ENCODE measurements at places on chromosomes 5 and 9.

DNA sequence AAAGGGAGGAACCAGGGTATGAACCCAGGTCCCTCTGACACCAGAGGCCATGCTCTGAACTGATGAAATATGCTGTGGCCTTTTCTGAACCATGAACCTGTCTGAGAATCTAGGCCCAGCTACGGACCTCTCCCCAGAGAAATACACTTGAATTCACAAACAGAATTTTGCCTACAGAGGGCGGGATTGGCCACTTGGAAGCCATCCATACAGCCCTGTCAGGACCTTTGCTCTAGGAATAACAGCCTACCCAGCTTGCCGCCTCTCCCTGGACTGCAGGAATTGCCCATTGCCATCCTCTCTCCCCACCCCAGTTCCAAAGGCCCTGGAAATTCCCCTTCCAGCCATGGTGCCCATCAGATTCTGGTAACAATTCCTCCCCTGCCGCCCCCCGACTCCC, 26.6 kb downstream of the MORN5 start:
- no peak for DNase-seq

- DNase-seq: no peak
Measured at GRCh38 chr5:12322042-12322441, 417.8 kb upstream of the CTNND2 start.

- DNase-seq: no peak
Measured at GRCh38 chr5:138636398-138636944, 61.3 kb upstream of the HSPA9 start.

DNA sequence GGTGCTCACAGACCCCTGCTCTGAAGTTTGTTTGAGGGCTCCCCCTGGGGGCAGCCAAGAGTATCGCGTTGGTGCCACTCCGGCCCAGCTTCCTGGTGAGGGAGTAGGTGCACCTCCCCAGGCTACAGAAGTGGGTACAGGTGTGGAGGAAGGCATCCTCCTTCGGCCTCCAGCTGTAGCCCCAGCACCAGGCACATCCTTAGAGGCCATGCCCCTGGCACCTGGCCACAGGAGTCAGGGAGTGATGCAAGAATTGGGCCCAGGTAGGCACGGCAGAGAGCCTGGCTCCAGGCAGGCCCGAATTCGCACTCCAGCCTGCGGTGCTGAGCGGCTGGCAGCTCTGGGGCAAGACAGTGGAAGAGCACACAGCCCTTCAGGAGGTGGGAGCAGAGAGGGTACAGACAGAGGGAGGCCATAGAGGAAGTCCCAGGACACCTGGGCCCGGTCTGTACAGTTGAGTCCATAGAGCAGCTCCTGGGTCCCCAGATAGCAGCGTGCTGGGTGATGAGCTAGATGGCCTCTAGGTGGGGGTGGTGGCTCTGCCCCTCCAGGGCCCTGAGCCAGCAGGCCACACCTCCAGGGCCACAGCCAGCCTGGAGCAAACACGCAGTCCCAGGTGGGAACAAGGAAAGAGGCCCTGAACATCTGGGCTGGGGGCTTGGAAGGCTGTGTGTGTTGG, 2.4 kb downstream of the SAPCD2 start:
- DNase-seq: peak; percentile 65

DNA sequence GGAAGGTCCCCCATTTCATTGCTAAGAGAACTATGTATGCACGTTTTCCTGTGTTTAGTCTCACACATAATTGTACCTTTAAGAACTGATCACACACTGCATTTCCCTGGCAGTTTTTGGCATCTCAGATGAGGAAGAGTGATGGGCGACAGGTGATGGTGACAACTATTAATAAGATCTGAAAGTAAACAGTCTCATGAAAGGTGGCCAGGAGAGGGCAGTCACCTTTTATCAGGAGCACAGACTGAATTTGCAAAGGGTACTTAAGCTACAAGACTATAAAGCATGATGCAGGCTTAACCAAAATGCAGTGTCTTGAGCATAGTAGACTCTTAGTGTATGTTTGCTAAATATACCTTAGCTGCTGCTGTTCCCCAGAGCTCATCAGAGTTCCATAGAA, 91.5 kb downstream of the GHR start:
- DNase-seq: no peak

- DNase-seq: no peak
Measured at GRCh38 chr9:126684345-126684744, 70.6 kb downstream of the LMX1B start.

GRCh38 chr5:138983984-138984383, 108.8 kb upstream of the LRRTM2 start:
- DNase-seq: no peak

DNA sequence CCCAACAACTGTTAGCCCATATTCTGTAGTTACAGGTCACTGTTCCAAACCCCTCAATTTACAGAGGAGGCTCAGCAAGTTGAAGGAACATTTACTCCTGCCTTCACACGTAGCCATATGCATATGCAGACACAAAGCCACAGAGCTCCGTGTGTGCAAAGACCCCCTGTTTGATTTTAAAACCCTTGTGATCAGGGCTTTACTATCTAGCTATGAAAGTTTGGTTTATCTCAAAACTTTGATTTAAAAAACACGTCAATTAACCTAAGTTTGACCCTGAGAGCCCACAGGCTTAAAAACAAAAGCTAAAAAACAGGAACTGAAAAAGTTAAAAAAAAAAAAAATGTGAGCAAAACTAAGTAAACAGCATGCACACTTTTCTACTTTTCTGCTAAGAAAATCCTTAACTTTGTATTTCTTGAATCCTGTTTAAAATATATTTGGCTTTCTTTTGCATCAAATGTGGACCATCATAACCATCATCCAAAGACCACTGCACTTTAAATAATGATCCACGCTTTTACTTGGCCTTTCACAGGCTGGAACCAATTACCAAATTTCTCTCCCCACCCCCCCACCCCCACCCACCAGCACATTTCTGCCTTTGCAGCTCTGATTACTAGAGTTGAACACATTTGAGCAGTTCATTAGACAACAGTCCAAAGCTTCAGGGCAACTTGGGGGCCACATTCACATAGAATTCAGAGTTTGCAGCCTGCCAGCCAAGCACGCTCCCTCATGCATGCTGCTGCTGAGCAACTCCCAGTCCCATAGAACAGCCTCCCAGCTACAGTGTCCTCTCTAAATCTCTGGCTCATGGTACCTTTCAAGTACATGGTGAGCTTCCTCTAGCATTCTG, 128.8 kb upstream of the MAP3K1 start:
- no peak for DNase-seq

DNA sequence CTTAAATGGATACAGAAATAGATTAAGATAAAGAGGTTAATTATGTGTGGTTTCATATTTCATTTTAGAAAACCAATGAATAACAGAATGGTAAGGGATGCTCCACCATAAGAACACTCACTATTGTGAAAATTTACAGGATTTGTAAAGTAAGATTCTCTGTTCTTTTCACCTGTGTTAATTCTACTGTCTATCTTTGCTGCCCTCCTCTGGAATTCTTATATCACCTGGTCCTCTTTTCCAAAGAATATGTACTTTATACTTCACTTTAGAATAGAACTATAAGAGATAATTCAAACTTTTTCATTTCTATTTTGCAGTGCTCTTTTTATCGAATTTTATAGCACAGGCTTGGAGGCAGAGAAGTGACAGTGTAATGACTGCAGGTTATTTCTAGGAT, 213.4 kb downstream of the LURAP1L start:
- DNase-seq: no peak

- DNase-seq: no peak
Measured at GRCh38 chr5:1103505-1104326, 8.1 kb downstream of the SLC12A7 start.

DNA sequence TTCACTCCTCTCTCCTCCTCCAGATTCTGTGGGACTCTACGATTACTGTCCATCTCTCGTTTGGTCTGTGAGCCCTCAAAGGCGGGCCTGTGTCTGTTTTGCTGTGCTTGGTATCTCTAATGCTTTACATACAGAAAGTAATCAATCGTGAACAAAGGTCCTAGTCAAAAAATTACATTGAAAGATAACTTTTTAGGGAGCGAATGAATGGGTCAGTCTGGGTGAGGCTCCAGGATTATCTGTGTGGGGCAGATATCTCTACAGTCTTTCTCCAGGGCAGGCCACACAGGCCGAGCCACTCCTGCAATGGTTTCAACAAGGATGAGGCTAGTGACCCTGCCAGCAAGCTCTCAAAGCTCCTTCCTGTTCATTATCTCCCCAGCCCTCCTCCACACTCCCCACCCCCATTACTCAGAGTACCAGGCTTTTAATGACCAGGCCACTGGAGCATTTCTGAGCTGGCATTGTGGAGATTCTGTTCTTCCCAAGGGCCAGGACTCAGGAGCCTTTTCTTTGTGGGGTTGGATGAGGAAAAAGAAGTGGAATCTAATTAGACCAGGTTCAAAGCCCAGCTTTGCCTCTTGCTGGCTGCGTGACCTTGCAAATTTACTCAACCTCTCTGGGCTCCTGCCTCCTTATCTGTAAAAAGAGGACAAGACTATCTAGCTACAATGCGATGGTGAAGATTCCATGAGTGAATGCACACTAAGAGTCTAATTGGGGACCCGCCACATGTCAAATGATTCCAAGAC, 10.2 kb downstream of the CORO2A start:
- no peak for DNase-seq

DNA sequence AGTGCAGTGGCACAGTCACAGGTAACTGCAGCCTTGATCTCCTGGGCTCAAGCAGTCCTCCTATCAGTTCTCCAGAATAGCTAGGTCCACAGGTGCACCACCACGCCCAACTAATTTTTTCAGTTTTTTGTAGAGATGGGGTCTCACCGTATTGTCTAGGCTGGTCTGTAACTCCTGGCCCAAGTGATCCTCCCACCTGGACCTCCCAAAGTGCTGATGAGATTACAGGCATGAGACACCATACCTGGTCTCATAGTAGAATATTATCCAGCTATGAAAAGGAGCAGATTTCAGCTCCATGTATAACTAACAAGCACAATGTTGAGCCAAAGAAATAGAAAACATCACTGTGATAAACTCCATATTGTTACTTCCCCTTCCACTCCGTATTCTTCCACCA, 69.8 kb downstream of the FAM78A start:
- no peak for DNase-seq

DNA sequence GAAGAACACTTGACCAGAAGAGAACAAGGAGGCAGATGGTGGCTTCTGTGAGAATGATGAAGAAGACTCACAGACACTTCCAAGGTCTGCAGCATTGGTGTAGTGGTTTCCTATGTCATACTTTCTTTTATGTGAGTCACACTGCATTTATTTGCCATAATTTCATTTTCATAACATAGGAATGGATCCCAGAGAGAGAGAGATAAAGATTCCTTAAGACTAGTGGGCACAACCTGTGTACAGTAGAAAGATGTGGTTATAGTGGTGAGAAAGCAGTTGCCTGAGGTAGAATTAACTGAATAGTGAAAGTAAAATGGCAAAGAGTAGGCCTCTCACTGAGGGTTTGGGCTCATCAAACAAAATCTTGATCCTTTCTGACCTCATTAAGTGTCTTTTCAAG, 7.6 kb upstream of the CCDC152 start:
- no peak for DNase-seq

DNA sequence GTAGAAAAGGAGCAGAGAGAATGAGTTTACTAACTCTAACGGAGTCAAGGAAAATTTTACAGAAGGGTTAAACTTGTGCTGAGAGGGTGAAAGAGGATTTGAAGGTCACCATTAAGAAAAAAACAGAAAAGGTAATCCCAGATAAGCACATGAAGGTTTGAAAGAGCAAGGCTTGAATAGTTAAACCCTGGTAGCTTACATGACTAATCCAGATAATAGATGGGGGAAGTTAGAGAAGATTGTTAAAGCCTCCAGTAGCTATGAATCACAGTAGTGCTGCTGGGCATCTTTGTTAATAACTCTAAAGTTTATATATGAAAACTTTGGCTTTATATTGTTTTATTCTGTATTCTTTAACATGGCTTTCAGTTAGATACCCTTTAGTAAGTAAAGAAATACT, 354.5 kb upstream of the FTMT start:
- DNase-seq: no peak

- no peak for DNase-seq
Measured at GRCh38 chr9:123420592-123421111, 64.7 kb downstream of the CRB2 start.

DNA sequence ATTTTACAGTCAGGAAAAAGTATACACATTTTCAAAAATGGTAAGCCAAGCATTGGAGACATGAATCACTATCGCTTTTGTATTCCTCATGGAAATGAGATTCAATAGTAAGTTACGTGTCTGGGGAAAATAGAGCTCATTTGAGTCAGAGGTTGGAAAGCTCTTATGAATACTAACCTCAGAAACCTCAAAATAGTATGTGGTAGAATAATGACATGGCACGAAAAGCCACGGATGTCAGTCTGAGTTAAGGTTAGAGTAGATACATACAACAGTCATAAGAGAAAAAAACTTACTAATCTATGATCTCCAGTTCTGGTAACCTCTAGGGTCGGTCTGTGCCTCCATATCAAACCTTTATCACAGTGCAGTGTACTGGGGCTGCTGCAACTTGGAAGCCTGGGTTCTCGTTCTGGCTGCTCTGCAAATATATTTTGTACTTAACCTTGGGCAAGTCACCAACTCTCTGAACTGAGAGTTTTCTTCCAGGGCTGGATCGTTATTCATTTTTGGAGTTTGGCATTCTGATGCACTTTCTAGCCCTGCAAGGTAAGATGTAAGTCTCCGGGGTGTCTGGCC, 31.8 kb downstream of the MAP1B start:
- DNase-seq: no peak

DNA sequence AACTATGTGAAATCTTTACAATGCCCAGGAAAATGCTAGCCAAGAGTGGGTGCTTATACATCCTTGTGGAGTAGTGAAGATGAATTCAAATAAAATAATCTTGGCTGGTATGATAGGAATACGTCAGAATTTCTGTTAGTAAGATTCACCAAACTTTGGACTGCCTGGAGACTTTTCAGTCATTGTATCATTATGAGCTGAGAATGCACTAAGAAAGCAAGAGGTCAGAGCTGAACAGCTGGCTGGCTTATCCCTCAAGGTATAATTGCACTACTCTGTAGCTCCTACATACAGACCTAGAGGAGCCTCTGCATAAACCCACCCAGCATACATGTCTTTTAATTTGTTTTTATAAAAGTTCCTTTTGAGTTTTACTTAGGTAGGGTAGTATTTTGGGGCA, 568.5 kb upstream of the RIOK2 start:
- no peak for DNase-seq

- DNase-seq: no peak
Measured at GRCh38 chr9:73081979-73082657, 69.5 kb upstream of the ANXA1 start.

DNA sequence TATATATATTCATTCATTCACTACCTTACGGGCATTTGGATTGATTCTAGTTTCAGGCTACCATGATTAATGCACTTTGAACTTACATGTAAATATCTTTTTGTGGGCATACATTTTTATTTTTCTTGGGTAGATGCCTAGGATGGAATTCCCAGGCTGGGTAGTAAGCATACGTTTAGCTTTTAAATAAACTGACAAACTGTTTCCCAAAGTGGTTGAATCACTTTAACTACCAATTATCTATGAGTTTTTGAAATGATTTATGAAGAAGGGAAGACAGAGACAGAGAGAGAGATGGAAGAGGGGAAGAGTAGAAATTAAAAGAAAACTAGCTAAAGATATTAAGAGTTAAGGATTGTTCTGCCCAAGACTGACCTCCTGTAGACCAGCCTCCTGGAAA, 612.6 kb downstream of the PSAT1 start:
- no peak for DNase-seq
